ENCODE measurements at places on chromosomes 11 and 22. TPM values are rescaled to one million over a fixed set of nuclear protein-coding genes. Genes with fewer than 3 reads are reported as not detected.

The DNAJB7 gene
- not detected for total RNA-seq

The CEP164 gene
- 33.5 TPM for total RNA-seq

The INPP5J gene
- total RNA-seq: 0.26 TPM

The TSPAN32 gene
- total RNA-seq: 0.17 TPM

The PISD gene
- total RNA-seq: 20.5 TPM

The POLR3H gene
- 15.4 TPM for total RNA-seq

The FAM180B gene
- total RNA-seq: not detected

The SCN4B gene
- total RNA-seq: 10.4 TPM

The FAM227A gene
- 0.77 TPM for total RNA-seq

The DDT gene
- 111 TPM for total RNA-seq

The MPPED2 gene
- under 0.01 TPM for total RNA-seq

The MPZL2 gene
- total RNA-seq: not detected

The C11orf97 gene
- total RNA-seq: not detected

The DAGLA gene
- 2.0 TPM for total RNA-seq

The TREH gene
- not detected for total RNA-seq

The ISX gene
- total RNA-seq: not detected

The DEFB108B gene
- not detected for total RNA-seq

The TRIM29 gene
- not detected for total RNA-seq

The LGR4 gene
- 6.4 TPM for total RNA-seq

The GRAP2 gene
- total RNA-seq: not detected

All from fibroblast of lung (primary cell).